Uterine smooth muscle cell (primary cell): ENCODE measurements at places on chromosomes 5 and 9. TPM values are rescaled to one million over a fixed set of nuclear protein-coding genes. Genes with fewer than 3 reads are reported as not detected.

Gene TTC1
- total RNA-seq = 45.9 and 51.5 TPM in 2 replicates

Gene ENHO
- total RNA-seq = not detected in 2 replicates

Gene PCDHGA2
- 0.89 and 2.2 TPM in 2 replicates for total RNA-seq

Gene PCDHB10
- 0.11 and 0.12 TPM in 2 replicates for total RNA-seq

Gene MARCHF6
- 61.9 and 106 TPM in 2 replicates for total RNA-seq

Gene SLC46A2
- total RNA-seq = not detected in 2 replicates

Gene C6
- under 0.01 and 0.11 TPM in 2 replicates for total RNA-seq

Gene SLC1A3
- 0.37 and 2.1 TPM in 2 replicates for total RNA-seq

Gene GABRA1
- total RNA-seq = not detected in 2 replicates

Gene TEK
- 3.1 and 3.6 TPM in 2 replicates for total RNA-seq

Gene TMEM232
- total RNA-seq = 1.9 and 2.0 TPM in 2 replicates

Gene SLC6A19
- total RNA-seq = not detected in 2 replicates

Gene MCTP1
- 33.0 and 36.5 TPM in 2 replicates for total RNA-seq

Gene ANKRD31
- total RNA-seq = 0.11 and 0.25 TPM in 2 replicates

Gene PLEKHG4B
- total RNA-seq = under 0.01 TPM in 2 replicates

Gene IFNA5
- total RNA-seq = 0.11 TPM in 1 of 2 replicates, not detected in the other

Gene ADGRD2
- total RNA-seq = not detected in 2 replicates

Gene ZNF474
- total RNA-seq = 0.11 and 0.12 TPM in 2 replicates

Gene FOXE1
- total RNA-seq = not detected in 2 replicates

Gene ACOT12
- total RNA-seq = 0.37 and 0.89 TPM in 2 replicates

Gene SGCD
- total RNA-seq = 3.7 and 4.0 TPM in 2 replicates

Gene DMRT3
- total RNA-seq = not detected in 2 replicates

Gene NCS1
- total RNA-seq = 54.2 and 76.2 TPM in 2 replicates

Gene RGS3
- total RNA-seq = 44.2 and 46.5 TPM in 2 replicates

Gene SERINC5
- total RNA-seq = 26.1 and 57.9 TPM in 2 replicates

Gene CETN3
- total RNA-seq = 19.9 and 21.2 TPM in 2 replicates
